ENCODE measurements at places on chromosomes 5 and 9.

- DNase-seq: no peak
Observed at GRCh38 chr9:90054810-90055209, 450.0 kb downstream of the GADD45G start.

- no peak for DNase-seq
Observed at GRCh38 chr9:88143179-88143578, 4.9 kb upstream of the SPATA31C2 start.

DNA sequence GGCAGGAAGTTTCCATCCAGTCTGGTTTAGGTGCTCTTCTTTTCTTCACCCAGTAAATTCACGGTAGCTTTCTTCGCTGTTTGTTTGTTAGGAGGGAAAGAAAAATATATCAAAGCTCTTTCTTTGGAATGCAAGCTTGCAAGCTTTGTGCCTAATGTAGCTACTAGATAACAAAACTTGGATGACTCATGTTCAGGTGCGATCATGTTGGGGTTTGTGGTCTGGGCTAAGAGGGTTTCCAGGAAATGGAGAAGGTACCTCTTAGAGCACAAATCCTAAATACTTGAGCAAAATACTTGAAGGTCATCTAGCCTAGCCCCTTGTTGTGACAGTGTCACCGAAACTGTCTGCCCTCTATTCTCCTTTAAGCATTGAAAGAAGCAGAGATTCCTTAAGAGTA lies 17.7 kb downstream of the SRP19 start:
- peak; percentile 27 for DNase-seq

GRCh38 chr5:67176936-67177335 lies 19.7 kb downstream of the CD180 start:
- DNase-seq: no peak

DNA sequence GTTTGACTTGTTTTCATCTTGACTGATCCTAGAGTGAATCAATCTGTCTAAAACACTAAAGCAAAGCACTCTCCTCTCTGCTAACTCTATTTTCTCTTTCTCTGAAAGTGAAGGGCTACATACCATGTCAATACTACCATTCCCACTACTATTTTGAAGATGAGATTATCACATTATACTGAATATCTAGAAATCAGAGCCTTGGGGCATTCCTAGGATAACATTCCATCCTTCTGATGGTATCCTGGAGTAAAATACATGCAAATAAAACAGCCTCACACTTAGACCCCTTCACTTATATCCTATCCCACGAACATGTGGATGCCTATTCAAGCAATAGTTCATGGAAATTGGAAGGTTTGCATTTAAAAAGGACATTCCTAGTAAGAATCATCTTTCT lies 309.3 kb upstream of the ACTBL2 start:
- no peak for DNase-seq

Data from stimulated activated CD8-positive, alpha-beta memory T cell treated with anti-CD3 and anti-CD28 coated beads, Interleukin-15, amount 100 ng/mL, for 1 hour (primary cell).